ENCODE measurements at places on chromosomes 1 and 21. TPM values are rescaled to one million over a fixed set of nuclear protein-coding genes. Genes with fewer than 3 reads are reported as not detected.

- no peak for DNase-seq
These were observed 7.3 kb downstream of the CD244 start for GRCh38 chr1:160855181-160855981.

- DNase-seq = no peak
These were observed 106.4 kb upstream of the DPYD start for GRCh38 chr1:98027103-98027705.

DNA sequence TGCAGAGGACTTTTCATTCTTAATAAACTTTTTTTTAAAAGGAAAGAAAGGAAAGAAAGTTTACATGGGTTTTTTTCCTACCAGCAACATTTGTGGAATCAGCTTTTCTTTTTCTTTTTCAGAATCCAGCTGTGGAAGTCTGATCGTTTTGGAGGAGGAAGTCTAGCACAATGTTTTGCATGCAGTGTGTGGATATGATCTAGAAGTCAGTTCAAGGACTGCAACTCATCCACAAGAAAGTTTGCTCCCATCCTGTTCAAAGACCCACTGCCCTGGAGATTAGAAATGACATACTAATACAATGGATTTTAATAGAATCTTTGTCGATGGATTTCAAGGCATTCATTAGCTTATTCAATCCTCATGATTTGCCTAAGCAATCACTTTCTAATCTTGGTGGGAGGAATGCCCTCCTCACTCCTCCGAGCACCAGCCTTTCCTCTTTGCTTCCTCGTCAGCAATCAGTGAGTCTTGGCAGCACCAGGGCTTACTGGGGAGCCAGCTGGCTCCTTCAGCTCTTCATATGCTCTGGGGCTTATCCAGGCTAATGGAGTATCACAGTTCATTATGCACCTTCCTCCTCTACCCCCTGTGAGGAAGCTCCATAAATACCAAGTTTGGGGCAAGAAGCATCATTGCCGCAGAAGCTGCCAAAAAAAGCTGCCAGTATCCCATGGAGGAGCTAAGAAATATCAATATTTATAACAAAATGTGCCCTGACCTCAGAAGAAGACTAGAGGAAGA lies 392.3 kb upstream of the PKN2 start:
- DNase-seq = no peak

DNA sequence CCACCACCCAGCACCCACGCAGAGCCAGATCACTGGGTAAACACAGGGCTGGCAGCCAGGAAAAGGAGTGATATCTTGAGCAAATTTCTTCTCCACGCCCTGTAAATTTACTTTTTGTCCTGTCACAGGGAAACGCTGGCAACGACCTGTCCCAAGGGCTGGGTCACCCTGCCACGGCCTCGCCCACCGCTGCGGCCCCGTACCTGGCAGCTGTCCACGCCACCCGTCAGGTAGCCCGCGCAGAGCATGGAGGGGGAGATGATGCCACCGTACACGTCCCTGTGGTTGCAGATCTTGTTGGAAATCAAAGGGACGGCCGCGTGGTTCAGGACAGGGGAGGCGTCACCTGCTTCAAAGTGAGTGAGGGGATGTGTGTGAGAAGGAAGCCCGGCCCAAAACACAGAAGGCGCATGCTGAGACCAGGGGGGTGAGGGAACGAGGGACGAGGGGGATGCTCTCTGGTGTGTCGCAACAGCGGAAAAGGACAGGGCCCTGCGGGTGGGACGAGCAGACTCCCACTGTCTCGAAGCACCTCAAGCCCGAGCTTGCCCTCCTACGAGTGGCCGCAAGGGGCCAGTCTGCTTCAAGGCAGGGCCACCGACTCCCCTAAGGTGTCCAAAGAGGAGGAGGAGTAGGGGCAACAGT lies 10.1 kb upstream of the TFF1 start:
- no peak for DNase-seq

DNA sequence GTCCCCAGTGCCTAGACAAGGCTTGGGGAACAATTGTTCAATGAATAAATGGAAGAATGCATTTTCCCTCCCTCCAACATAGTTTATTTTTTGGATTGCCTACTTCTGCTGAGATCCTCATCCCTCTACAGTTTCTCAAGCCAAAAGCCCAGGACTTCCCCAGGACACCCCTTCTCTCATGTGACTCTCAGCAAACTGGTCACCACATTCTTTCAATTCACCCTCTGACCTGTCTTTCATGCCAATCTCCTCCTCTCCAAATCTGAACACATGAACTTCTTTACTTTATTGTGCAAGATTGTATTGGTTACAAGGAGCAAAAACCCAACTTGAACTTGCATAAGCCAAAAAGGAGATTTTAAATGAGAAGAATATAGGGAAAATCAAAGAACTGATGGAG lies 103.2 kb upstream of the JUN start:
- DNase-seq = no peak

DNA sequence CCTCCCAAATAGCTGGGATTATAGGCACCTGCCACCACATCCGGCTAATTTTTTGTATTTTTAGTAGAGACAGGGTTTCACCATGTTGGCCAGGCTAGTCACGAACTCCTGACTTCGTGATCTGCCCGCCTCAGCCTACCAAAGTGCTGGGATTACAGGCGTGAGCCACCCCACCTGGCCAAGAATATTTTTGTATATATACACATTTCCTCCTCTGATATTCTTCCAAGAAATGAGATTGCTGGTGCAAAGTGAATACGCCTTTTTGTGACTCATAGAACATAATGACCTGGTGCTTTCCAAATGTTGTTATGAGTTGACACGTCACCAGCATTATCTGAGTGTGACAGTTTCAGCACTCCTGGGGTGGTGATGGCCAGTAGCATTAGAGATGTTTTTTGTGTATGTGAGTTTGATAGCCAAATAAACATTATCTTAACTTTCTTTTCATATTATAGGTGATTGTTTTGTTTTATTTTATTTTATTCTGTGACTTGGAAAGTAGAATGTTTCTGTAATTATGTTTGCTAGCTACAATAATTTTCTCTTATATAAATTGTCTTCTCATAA lies 54.9 kb downstream of the KCNK1 start:
- no peak for DNase-seq

- DNase-seq = no peak
These were observed 43.6 kb downstream of the HLCS start for GRCh38 chr21:36922861-36923260.

DNA sequence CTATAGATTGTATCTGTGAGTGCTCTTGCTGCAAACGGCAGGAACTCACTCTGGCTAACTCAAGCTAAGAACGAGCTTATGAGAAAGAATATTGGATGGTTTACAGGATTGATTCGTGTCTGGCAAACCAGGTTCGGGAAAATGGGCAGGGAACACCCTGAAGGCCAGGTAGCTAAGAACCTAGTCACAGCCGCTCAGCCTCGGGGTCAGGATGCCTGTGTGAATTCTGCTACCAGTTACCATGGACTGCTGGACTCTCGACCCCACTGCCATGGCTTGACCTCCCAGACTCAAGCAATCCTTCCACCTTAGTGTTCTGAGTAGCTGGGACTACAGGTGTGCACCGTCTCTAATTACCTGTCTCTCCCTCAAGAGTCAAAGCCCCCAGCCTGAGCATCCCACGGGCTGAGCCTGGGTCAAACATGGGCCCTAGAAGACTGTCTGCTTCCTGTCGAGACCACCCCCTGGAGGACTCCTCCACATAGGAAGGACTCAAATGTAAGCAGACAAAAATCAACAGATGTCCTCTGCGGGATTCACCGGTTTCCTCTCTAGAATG lies 45.8 kb downstream of the NENF start:
- DNase-seq = no peak

DNA sequence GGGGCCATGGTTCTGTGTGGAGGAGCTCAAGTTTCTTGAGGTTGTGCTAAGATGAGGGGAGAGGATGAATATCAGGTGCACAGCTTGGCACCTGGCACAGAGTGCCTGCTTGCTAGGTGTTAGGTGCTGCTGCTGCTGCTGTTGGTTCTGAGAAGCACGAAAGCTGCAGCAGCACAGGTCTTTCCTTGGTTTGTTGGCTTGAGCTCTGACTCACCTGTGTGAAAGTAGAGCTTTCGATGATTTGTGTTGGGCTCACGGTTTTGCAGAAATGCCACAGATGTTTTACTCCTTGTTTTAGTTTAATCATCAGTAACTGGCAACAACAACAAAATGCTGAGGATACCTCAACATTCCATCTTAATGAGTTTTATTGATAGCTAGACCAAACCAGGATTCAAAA lies 221.6 kb downstream of the BRINP2 start:
- DNase-seq = no peak

- DNase-seq = no peak
These were observed 12.9 kb upstream of the NES start for GRCh38 chr1:156689953-156690674.

DNA sequence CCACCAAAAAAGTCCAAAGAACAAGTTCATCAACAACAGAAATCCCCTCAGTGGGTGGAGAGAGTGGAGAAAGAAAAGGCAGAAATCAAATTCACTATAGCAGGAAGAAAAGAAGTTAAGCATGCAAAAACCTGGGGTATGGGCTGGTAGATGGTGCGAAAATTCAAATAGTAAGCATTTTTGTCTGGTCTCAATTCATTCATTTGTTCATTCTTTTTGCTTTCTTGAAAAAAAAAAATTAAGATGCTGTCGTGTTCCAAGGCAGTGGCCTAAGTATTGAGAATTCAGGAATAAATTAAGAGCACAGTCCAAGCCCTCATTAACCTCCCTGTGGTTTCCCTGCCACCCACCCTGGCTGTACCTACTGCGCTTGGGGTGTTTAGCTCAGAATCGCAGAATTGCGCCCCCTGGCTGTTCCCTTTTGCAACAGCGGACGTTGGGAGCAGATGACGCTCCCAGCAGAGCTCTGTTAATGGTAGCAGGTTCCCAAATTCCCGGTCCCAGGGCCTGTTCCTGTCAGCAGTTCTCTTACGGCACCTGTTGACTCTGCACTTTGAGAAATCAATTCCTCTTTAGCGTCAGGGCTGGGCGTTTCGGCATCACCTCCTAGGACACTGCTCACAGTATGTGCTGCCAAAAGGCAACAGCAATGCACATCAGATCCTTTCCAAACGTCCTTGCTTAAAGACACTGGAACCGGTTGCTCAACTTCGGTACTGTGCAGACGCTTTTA lies 34.0 kb upstream of the SSX2IP start:
- DNase-seq = no peak

DNA sequence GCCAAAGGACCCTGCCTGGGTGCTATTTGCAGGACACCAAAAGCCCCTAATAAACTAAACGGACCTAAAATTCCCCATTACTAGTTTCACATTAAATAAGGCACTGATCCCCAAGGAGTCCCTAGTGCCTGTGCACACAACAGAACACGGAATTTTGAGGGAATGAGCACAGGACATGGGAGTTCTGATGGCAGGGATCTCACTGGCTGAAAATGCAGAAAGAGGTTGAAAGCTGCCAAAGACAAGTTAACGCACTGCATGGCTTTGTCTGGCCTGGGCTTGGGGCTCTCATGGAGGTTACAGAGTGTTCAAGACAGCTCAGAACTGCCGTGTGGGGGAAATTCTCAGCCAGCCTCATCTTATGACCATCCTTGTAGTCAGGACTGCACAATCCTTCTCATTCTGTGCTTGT lies 15.6 kb upstream of the ATP1B1 start:
- no peak for DNase-seq

GRCh38 chr21:35981514-35982070 lies 78.7 kb downstream of the SETD4 start:
- no peak for DNase-seq

The CNIH3 gene
- polyA plus RNA-seq = 0.42 TPM

The RGS8 gene
- polyA plus RNA-seq = not detected

The PRR9 gene
- polyA plus RNA-seq = 0.04 TPM

The S100A7A gene
- polyA plus RNA-seq = not detected

The DPT gene
- polyA plus RNA-seq = 8.5 TPM

Data from psoas muscle (tissue), 8 donors.